NCI-H1930 (cell line): ENCODE measurements at places on chromosomes 5 and 9.

- peak; percentile 82 for DNase-seq
These were observed 25.6 kb downstream of the GOLGA2 start for GRCh38 chr9:128249908-128250838.

DNA sequence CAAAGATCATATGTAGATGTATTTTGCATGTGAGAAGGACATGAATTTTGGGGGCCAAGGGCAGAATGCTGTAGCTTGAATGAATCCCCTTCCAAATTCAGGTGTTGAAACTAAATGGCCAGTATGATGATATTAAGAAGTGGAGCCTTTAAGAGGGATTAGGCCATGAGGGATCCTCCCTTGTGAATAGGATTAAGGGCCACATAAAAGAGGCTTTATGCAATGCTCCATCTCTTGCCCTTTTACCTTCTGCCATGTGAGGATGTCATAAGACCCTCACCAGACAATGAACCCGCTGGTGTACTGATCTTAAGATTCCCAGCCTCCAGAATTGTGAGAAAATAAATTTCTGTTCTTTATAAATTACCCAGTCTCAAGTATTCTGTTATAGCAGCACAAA, 206.1 kb downstream of the YTHDC2 start:
- DNase-seq: no peak

DNA sequence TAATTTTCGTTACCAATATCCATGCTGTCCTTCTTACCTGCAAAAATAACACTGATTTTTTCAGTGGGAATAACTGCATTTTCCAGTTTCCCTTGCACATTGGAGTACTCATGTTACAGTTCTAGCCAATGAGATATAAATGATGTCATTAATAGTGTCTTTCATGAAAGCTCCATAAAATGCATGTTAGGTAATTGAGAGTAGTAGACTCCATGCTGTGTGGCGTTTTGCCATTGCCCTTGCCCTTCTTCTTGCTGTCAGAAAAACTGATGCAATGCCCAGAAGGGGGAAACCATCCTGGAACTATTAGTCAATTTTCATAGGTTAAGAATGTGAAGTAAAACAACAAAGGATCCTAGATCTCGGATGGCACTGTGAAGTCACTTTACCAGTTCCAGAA, 1765.3 kb downstream of the EFNA5 start:
- no peak for DNase-seq

- DNase-seq: no peak
These were observed 118.5 kb downstream of the GNAQ start for GRCh38 chr9:77912895-77913693.

GRCh38 chr5:14830210-14831005, 41.2 kb downstream of the ANKH start:
- no peak for DNase-seq

DNA sequence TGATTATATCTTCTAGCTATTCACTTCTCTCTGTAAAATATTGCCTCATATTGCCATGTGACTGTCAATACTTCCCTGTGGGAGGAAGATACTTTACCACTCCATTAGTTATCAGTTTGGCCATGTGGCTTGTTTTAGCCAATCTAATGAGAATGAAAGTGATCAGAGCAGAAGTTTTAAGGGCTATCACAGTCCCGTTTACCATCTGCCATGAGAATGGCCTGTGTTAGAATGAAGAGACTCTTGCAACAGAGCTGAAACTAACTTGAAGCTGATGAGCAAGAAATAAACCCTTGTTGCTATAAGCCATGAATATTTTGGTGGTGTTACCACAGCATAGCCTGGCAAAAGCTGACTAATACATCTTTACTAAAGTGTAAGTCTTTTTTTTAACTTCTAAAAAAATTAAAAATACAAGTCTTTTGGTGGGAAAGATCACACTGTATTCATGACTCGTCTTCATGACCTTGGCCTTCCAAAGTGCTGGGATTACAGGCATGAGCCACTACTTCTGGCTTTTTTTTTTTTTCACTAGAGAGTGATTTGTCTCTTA, 68.0 kb upstream of the CTNNA1 start:
- no peak for DNase-seq

DNA sequence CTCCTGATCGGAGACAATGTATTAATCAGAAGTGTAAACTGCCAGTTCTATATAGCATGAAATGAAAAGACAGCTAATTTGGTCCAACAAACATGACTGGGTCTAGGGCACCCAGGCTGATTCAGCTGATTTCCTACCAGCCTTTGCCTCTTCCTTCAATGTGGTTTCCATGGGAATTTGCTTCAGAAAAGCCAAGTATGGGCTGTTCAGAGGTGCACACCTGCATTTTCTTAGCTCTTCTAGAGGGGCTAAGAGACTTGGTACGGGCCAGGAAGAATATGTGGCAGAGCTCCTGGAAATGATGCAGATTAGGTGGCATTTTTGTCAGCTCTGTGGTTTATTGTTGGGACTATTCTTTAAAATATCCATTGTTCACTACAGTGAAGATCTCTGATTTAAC, 22.4 kb downstream of the IL7R start:
- no peak for DNase-seq

- no peak for DNase-seq
These were observed 176.7 kb downstream of the PRDM9 start for GRCh38 chr5:23684103-23684502.

GRCh38 chr5:128466554-128466953, 71.5 kb downstream of the FBN2 start:
- DNase-seq: no peak

GRCh38 chr5:42300496-42300895, 122.7 kb upstream of the GHR start:
- no peak for DNase-seq

DNA sequence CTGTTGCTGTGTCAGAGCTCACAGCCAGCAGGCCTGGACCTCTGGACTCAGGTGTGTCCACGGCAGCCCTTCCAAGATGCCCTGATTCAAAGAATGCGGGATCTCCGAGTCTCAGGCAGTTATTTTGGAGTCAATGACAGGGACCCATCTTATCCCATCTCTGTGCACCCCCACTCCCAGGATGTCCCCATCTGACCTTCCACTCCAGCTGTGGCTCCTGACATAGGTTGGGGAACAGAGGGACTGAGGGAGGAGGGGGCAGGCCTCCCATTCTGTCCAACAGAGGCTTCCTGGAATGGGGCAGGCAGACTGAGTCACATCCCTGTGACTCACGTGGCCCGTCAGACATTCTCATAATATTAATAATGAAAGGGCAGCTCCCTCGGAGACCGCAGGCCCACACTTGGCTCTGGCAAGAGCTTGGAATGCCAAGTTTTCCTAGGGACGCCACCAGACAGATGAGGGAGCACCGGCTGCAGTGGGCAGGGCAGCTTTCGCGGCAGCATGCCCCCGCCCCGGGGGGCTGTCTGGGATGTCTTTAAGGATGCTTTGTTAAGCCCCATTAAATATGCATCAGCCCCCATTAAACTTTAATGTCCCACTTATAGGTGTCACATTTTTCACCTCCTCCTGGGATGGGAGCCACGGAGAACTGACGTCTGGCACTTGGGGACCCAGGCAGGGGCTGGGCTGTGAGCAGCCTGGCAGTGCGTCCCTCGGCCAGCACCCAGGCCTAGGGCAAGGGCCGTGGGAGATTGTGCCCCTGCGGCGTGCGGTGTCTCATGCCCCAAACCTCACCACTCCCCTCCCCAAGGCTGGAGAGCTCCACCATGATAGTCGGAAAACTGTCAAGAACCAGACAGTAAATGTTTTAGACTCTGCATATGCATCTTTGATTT, 23.6 kb upstream of the FIBCD1 start:
- no peak for DNase-seq

DNA sequence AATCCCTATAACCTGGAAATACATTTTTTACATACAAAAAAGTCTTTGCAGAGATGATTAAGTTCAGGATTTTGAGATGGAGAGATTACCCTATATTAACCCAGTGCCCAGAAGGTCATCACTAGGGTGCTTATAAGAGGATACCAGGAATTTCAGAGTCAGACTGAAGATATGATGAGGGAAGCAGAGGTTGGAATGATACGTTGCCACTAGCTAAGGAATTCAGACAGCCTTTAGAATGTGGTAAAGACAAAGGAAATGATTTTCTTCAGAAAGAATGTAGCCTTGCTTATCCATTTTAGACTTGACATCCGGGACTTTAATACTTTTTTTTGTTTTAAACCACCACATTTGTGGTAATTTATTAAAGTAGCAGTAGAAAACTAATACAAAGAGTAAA, 2176.8 kb upstream of the C9orf72 start:
- DNase-seq: no peak

DNA sequence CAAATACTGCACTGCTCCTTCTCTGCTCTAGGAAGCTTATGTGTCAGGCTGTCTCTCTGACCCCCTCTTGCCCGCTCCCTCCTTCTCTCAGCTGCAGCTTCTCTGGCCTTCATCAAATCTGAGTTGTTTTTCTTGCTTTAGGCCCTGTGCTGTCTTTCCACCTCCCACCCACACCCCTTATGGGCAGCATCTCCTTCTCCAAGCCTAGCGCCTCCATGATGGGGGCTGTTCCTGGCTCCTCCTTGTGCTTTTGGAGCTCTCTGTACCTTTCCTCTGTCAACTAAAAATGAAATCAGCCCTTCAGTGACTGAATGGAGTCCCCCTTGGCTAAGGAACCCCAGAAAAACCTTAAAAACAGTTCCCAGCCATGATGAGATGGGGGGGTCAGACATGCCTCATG, 6.6 kb upstream of the CFAP157 start:
- no peak for DNase-seq

GRCh38 chr9:136687721-136688223, 515 bp upstream of the AGPAT2 start:
- no peak for DNase-seq

DNA sequence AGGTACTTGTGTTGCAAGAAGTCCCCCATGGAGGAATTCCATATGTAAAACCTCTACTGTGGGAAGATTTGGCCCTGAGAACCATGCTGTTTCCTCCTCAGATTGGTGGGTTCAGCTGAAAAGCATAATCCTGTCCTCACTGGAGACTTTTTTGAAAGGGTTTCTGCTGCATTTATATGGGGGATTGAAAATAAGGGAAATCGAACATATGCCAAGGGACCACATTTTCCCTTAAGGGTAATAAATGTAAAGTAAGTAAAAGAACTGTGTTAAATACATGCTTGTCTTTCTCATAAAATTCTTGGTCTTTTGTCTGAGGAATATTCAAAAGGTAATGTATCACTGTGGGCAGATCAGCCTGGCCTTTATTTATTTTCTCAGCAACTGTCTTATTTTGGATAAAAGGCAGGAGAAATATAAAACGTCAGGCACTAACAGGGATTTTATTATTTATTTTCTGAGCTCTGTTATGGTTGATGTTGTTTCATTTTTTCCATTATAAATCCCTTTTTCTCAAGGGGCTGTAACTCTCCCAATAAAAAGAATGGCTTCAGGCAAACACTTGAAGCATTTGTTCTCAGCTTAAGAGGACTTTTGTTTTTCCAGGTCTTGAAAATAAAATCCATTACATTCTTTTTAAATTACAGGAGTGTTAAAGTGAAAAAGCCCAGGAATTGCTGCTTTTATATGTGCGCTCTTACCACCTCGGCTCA, 131.4 kb downstream of the FGF10 start:
- no peak for DNase-seq

DNA sequence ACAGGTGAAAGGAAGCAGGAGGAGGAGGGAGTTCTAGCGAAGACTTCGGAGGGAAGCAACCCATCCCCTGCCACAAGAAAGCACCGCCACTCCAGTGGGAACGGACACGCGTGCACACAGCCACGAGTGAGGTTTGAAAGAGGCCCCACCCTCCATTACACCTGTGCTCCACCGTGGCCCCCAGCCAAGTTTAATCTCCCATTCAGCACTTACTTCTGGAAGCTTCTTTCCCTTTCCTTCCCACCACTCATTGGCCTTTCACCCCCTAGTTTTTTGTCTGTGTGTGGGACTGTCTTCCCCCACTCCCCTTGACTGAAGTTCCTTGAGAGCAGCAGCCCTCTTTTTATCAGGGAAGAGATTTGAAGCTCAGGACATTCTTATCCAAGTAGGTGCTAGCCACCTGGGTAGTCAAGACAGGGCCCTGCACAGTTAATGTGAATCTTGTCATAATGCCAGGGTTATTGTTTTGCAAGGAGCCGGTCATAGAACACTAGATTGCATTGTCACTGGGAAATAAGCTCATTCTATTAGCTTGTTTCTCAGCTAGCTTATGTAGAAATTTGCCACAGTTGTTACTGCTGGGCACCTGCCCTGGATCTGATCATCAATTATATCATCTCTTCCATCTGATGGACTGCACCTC, 256.0 kb downstream of the DOCK8 start:
- DNase-seq: no peak

- no peak for DNase-seq
These were observed 366.9 kb downstream of the MAN2A1 start for GRCh38 chr5:110056580-110057114.

DNA sequence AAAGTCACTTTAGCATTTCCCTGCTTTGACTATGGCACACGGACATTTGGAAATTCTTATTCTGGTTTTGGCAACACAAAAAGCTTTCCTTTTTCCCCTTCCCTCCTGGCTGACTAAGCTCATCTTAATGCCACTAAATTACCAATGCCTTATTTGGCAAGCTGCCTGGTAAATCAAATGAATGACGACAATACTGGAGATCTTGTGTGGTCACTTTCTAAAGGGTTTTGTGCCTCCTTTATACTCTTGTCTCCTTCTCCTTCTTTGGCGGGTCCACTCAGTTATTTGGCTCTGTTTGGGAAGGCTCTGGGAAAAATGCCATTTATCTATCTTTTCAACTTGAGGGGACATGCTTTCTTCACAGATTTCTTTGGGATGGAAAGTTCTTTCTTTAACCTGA, 34.9 kb downstream of the SH3GL2 start:
- DNase-seq: no peak

DNA sequence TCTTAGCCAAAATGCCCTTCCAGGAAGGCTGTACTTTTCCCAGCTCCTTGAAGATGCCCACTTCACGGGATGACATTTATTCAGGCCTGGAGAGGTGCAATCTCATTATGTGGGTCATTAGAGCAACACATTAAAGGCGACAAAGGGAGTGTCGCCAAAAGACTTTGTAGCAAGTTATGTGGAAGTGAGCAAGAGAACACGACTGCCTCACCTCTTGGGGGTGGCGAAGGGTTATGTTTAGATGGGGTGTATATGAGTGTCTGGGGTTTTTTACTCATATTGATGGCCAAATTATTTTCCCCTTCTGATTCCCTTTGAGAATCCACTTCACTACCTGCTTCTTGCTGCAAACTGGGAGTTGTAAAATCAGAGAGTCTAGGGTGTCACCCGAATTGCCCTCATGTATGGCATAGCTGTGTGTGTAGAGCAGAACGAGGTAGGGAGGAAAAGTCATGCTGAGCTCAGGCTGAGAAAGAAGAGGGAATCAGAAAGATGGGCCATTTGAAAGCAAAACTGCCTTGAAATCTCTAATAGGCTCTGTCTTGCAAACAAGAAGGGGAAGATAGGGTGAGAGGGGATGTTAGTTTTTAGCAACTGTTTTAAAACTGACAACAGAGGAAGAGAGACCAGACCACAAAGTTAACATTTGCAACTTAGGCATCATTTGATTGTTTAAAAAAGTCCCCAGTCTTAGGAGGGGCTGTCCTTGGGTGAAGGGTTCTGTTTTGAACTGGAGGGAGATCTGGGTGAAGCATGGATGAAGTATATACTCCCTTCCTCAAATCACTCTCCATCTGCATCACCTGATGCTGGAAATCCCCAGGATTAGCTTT, 97.1 kb upstream of the IL12B start:
- no peak for DNase-seq

GRCh38 chr5:74639807-74640449, 600 bp downstream of the ENC1 start:
- DNase-seq: no peak

GRCh38 chr5:167614294-167615021, 677.0 kb upstream of the WWC1 start:
- DNase-seq: no peak

GRCh38 chr9:71704796-71705195, 63.5 kb downstream of the CEMIP2 start:
- DNase-seq: no peak

- no peak for DNase-seq
These were observed 24.0 kb upstream of the SLC12A7 start for GRCh38 chr5:1135696-1136525.
